AG09319 (cell line): ENCODE measurements at places on chromosomes 5 and 9.

DNA sequence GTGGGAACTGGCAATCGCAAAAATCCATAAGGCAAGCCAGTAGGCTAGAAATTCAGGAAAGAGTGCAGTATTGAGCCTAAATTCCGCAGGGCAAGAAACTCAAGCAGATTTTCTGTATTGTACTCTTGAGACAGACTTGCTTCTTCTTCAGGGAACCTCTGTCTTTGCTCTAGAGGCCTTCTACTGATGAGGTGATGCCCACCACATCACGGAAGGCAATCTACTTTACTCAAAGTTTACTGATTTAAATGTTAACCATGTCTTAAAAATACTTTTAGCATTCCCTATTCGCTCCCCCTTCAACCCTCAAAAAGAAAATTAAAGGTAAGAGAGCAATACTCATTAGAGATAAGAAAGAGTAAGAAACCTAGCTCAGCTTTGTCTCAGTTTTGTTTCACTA, 11.3 kb downstream of the IL7R start:
- DNase-seq = no peak

- no peak for DNase-seq
Measured at GRCh38 chr5:143471666-143472464, 68.4 kb upstream of the NR3C1 start.

DNA sequence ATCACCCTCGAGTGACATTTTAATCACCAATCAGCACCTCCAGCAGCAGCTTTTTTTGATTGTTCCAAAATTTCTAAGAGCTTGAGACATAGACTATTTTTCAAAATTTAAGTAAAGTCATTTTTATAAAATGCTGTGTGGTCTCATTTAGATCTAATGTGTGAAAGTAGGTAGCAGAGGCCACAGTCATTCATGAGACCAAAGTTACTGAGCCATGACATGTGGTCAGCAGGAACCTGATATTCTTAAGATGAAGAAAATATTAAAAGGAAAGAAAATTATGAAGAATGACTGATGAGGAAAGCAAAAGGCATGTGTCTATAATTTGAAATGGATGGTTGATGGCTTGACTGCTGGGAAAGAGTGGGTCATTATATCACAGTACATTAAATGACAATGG, 7.2 kb downstream of the FREM1 start:
- no peak for DNase-seq

- no peak for DNase-seq
Measured at GRCh38 chr9:6790866-6791265, 33.1 kb downstream of the KDM4C start.

DNA sequence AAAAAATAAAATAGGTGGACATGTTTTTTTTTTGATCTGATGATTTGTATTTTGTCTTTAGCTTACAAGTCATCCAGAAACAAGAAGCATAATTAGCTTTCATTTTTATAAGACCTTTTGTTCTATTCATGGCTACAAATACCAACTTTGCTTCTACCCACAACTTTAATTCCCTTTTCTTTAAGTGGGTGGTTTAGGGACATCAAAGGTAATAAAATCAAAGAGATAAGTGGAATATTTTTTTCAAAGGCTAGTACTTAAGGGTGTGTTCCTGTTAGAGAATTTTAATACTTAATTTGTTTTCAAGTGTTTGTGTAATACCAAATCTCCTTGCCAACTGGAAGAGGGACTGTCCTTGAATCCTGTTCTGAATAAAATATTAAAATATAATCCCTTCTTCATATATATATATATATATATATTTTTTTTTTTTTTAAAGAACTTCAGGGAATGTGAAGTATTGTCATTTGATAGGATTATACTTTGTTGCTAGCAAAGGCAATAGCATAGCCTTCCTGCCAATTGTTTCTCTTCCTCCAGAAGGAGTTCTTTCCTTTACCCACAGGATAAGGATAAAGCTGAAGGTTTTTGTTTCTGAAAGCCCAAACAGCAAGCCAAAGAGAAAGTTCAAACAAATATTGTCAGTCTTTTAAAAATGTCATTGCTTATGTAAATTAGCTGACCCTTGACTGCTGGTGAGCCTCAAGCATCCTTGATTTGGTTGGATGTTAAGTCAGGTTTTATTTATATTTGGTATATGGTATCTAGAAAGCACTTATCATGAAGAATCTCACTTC, 108.9 kb downstream of the PAM start:
- no peak for DNase-seq

DNA sequence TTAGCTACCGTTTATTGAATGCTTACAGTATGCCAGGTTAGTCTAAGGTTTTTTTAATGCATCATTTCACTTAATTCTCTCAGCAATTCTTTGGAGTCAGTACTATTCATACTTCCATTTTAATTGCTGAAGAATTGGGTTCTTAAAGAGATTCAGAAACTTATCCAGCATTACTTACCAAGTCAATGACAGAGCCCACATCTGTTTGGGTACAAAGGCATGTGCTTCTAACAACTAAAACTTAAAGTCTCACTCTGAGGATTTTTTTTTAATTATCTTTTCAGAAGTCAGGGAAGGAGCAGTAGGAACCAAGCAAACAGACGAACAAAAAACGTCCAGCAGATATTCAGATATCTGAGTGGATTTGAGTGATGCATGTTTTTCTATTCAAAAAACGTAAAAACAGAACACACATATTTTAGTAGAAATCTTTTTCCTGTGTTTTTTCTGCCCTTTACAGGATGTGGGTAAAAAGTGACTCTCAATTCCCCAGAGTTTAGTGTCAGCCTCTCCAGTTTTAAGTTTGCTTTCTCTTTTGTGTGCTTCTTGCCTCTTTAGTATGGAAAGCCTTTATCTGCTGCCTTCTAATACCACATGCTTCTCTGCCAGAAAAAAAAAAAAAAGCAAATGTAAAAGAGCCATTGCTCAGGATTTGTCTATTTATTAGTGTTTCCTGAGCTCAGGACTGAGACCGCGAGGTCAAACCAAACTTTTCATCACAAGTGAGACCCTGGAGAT, 118.0 kb downstream of the PRKACG start:
- no peak for DNase-seq

- DNase-seq = no peak
Measured at GRCh38 chr5:176770431-176770830, 39.9 kb upstream of the UNC5A start.

- DNase-seq = no peak
Measured at GRCh38 chr5:180194410-180195345, 14.3 kb downstream of the RASGEF1C start.

DNA sequence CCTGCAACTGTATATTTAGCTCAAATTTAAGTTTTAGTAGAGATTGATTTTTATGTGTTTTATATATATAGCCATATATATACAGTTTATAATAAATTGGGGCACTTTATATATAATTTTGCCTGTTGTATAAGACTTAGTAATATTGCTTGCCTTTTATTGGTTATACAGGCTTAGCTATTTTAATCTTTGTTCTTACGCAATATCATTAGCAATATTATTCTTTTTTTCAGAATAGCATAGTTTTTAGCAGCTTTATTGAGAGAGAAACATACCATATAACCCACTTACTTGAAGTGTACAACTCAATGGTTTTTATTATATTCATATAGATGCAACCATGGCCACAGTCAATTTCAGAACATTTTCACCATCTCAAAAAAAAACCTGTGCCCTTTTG, 28.0 kb downstream of the CDO1 start:
- DNase-seq = no peak

GRCh38 chr5:36079200-36079781, 12.6 kb upstream of the UGT3A2 start:
- DNase-seq = peak; percentile 11

DNA sequence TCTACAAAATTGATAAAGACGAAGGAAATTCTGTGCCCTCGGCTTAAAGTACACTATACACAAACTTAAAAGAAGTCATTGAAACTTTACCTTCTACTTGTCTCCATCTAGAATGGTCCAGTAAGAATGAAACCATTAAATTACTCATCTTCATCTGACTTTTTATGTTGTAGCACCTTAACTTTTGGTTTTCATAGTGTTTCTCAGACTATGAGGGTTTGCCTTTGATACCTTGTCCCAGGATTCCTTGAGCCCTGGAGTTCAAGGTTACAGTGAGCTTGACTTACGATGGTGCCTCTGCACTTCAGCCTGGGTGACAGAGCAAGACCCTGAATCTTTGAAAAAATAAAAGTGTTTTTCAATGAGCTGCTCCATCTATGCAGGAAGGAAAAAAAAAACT, 132.2 kb downstream of the CDC42SE2 start:
- DNase-seq = no peak

GRCh38 chr5:56025151-56025885, 30.6 kb upstream of the IL6ST start:
- DNase-seq = no peak

DNA sequence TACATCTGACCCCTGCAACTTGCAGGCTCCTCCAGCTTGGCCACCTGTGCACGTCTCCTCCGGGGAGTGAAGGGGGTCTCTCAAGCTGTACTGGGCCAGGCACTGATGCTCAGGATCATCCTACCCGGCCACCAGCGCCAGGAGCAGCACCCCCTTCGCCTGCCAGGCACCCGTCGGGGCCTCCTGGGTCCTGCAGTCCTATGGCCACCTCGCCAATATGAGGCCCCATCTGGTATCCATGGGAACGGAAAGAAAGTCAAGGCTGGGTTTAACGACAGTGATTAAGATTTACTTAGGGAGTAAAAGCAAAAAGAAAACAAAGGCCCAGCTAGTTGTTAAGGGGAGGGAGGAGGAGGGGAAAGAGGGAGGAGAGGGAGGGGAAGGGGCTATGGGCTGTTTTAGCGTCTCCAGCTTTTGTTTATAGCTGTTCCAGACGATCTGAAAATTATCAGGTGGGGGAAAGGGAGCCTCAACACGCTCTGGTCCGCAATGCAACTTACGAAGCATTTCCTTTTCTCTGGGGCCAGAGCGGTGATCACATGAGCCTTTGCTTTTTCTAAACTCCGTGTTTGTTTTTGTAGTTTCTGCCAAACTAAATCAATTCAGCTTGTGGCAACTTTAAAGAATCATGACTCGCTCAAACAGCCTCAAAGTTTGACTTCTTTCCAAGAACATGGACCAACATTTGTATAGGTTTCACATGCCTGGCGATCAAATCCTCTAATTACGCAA, 132.4 kb downstream of the ROR2 start:
- peak; percentile 96 for DNase-seq

DNA sequence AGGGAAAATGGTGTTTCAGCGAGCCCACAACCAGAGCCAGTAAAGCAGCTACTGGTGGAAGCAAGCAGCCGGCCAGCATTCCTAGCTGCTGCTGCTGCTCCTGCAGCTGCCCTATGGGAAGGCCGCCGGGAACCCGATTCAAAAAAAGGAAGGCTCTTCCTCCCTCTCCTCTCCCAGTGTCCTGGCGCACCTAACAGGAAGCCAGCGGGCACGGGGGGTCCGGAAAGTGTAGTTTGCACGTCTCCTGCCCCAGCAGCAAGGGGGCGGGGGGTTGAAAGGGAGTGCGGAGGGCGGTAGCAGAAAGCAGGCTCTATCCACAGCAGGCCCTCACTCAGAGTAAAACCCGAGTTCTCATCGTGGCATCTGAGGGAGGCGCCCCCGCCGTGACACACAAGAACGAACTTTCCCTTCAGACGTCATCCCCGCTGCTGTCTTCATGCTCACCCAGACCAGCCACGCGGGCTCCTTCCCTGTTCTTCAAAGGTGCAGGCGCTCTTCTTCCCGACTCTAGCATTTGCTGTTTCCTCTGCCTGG, 16.5 kb downstream of the GRXCR2 start:
- DNase-seq = no peak

DNA sequence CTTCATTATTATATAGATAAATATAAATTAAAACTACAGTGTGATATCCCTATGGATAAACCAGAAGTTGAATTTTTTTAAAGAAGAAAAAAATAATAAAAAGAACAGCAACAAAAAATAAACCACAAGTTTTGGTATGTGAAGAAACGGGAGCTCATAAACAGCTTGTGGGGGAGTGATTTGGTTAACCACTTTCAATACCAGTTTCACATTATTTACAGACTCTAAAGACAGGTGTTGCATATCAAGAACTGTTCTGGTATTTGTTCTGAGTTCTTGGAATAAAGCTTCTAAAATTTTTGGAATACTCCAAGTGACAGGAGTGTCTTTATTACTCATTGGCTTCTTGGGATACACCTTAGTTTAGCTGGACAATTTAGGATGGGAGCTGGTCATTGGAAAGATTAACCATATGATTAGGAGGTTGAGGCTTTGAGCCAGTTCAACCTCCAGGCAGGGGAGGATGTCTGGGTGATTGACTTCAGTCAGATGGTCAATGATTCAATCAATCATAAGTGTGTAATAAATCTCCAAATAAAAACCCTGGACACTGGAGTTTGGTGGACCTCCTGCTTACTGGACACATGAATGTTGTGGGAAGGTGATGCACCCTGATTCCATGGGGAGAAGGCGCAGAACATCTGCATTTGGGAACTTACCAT, 2223.1 kb upstream of the C9orf72 start:
- DNase-seq = no peak

- DNase-seq = no peak
Measured at GRCh38 chr5:151408591-151409230, 38.7 kb upstream of the SLC36A1 start.
